CD8-positive, alpha-beta T cell (primary cell): ENCODE measurements at places on chromosomes 16 and 17. TPM values are rescaled to one million over a fixed set of nuclear protein-coding genes. Genes with fewer than 3 reads are reported as not detected.

The MKS1 gene
- 4.6 TPM for total RNA-seq

The TMEM92 gene
- total RNA-seq = not detected

The ENO3 gene
- total RNA-seq = 17.6 TPM

The HS3ST2 gene
- not detected for total RNA-seq

GRCh38 chr17:81420769-81421462 lies 25.7 kb downstream of the BAHCC1 start:
- no peak for DNase-seq

- DNase-seq = no peak
Observed at GRCh38 chr16:67116388-67117311, 6.9 kb downstream of the PHAF1 start.

DNA sequence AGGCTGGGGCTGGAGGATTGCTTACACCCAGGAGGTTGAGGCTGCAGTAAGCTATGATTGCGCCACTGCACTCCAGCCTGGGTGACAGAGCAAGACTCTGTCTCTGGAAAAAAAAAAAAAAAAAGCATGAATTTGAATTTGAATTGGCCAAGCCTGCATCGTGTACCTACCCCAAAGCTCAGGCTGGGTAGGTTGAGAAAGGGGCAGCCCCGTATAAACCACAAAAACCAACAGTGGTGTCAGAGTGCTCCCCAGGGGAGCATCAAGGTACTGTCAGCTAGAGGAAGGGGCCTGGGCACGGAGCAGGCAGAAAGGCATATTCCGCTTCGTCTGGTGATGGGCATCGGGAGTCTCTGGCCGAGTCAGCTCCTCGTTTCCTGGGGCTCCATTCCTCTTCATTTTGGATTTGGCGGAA lies 40.9 kb downstream of the RAP1GAP2 start:
- DNase-seq = peak; percentile 12

DNA sequence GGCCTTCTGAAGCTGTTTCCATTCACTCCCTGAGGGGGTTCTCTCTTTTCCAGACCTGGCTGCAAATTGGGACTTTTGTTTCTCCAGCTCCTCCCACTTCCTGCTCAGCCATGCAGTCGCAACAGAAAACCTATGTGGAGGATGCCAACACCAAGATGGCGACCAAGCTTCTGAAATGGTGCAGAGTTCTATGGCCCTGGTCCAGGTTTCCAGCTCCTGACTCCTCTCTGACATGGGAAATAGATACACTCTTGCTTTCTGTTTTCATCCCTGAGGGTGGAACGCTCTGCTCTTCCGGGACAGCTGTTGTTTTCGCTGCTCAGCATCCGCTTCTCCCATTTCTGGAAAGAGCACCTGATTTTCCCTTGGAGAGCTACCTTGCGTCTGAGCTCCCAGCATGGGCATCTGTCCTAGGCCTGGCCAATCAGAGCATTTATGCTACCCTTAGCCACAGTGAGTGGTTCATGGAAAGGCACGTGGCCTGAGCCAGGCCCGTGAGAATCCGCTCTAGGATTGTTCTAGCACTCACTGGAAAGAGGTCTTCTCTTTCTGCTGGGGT lies 8.1 kb downstream of the GPRC5B start:
- no peak for DNase-seq

DNA sequence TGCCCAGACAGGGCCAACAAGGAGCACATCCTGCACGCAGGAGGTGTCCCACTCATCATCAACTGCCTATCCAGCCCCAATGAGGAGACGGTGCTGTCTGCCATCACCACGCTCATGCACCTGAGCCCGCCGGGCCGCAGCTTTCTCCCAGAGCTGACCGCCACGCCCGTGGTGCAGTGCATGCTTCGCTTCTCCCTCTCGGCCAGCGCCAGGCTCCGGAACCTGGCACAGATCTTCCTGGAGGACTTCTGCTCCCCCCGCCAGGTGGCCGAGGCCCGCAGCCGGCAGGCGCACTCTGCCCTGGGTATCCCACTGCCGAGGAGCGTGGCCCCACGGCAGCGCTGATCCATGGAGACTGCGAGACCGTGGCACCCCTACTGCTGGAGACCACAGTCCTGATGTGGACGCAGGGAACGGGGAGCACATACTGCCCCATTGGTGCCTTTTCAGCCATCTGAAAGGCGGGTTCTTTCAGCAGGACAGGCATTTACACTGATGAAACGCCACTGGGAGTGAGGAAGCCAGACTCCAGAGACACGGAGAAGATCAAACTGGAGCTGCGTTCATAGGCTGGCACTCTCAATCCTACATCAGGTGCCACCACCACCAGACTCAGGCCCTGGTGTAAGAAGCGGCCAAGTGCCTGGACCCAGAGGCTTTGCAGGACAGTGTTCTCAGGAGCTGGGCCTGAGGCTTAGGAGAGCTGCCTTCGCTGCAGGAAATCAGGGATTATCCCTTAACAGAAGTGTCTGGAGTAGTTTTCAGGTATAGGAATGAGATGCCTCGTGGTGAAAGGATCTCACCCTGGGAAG lies 2.6 kb downstream of the NT5C start:
- DNase-seq = no peak
